ENCODE measurements at places on chromosomes 3 and 15. TPM values are rescaled to one million over a fixed set of nuclear protein-coding genes. Genes with fewer than 3 reads are reported as not detected.

LSMEM2 gene
- 3.2 TPM for total RNA-seq

SCN11A gene
- total RNA-seq = 3.5 TPM

SLC28A2 gene
- total RNA-seq = not detected

FAM43A gene
- total RNA-seq = 22.1 TPM

TRPC1 gene
- 23.1 TPM for total RNA-seq

DNA sequence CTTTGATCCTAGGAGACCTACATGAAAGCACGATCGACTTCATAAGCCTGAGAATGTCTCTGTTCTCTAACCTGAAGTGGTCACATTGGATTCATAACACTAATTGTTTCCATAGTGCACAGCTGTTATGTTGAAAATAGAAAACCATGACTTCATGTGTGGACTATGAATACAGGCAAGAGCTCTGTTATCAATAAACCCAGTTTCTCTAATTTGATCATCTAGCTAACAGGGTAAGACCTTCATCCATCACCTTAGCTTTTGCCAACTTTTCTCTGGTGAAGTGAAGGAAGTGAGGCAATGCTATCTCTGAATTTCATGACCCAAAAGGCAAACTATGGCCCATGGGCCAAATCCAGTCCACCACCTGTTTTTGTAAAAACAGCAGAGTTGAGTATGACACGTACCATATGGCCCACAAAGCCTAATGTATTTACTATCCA is 27.2 kb downstream of the ABI3BP start:
- no peak for DNase-seq

GRCh38 chr3:22994781-22995180 is 208.3 kb upstream of the UBE2E2 start:
- DNase-seq = no peak

DNA sequence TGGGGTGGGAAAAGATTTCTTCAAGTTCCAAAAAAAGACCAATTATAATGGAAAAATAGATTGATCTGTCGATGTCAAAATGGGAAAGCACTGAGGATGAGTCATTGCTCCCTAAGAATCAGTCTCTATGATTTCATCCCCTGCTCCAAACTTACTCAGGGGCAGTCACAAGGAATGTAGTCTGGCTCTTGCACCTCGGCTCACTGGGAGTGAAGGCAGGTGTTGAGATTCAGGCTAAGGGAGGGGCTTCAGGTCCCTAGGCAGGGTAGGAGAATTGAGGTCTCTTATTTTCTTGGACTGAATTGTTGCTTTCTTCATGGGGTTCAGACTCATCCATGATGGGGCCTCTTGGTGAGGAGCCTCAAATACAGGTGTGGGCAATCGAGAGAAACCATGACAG is 14.2 kb downstream of the ESYT3 start:
- DNase-seq = no peak

GRCh38 chr3:53260286-53260785 is 4.5 kb upstream of the TKT start:
- DNase-seq = no peak

DNA sequence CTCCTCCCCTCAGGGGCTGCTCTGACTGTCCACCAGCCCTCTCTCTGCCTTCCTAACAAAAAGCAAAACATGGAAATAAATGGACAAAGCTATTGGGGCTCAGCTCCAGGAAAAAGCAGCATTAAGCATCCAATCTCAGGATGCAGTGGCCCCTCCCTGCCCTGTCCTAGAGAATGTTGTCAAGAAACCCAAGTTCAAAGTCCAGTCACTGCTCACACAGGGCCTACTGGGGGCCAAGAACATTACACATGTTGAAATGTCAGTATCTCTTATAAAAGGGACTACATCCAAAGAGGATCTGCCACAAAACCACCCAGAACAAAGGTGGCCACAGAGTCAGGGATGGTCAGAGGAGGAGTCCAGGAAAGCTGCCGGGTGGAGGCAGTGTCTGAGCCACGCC is 7.6 kb upstream of the GRIP2 start:
- DNase-seq = no peak

GRCh38 chr3:86923071-86923491 is 67.9 kb downstream of the VGLL3 start:
- DNase-seq = no peak

- no peak for DNase-seq
These were observed 213.9 kb upstream of the TBL1XR1 start for GRCh38 chr3:177411201-177411600.

DNA sequence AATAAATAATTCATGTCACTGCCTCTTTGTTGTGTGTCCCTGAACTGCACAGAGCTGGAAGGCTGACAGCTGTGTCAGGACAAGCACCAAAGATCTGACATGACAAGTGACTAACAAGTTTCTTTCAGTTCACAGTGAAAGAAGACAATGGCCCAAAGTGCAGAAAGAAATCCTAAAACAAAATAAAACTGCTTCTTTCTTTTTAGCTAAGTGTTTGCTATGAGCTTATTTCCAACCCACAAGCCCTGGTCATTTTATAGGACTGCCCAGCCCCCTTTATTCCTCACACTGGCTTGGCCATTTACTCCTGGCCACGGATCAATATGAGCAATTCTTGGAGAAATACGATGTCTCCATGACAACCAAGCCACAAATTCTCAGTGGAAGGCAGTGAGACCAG is 238.5 kb downstream of the WDR72 start:
- no peak for DNase-seq

- no peak for DNase-seq
These were observed 34.9 kb downstream of the NXPE3 start for GRCh38 chr3:101813817-101814440.

Data from testis (tissue), 5 donors.